ENCODE measurements at places on chromosomes 12 and 14.

DNA sequence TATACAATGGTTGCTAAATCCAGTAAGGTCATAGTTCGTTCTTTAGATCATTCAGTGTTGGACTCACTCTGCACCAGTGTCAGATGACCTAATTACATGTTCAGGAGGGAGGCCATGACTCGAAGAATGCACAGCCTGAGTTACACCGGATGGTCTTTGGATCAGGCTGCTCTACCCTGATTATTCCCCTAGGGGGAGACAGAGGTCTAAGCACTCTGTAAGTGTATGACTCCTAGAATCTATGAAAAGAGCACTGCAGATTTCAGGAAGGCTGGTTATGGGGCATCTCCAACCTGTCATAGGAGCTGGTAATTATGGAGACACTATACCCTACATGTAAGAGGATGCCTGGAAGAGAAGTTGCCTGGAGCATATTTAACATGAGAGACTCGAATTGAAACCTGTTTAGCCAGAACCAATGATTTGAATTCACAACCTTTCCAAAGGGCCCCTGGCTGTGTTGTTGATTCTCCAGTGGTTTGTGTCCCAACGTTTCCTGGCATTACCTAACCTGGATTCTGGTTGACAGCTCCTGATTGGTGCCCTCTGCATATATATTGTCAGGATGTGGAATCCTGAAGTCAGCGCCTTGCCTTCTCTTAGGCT lies at the start of gene MUCL1:
Gene MUCL1, plus strand, starts transcription at position 584 of the 606 bp plus-strand sequence. CDS start 67 bp downstream, outside the sequence.
- peak; percentile 76 for DNase-seq

DNA sequence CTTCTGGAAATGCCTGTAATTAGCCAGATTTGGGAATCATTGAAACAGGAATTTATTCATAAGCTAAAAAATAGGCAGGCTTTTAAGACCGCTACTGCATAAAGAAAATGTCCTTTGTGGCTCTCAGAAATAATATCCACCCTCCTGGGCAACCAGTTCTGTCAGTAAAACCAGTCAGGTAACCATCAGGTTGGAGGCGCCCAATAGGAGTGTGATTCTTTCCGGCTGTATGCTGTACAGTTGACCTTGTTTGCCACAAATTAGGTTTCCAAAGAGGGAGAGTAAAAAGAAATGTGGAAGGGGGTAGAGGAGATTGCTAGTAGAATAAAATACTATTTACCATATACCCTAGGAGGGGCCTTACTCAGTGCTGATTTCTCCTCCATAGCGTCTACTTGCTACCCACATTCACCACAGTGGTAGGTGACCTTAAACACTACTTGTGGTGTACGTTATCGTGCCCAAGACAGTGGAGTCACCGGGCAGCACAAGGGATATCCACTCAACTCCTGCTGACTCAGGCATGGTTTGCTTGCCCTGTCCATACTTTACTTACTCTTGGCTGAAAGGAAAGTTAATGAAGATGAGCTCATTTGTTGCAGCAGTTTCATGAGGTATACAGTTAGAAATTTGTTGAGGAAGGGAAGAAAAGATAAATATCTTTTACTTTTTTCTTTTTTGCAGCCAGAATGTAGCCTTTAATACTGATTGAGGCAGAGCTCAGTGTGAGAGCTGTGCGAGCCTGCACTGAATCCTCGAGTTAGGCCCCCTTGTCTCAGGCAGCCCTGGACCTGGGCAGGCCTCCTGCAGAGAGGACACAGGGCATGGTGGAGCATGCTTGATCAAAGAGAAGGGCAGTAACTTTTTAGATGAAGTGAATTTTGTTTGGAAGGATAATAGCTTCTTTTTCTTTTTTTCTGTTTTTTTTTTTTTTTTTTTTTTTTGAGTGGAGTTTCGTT lies 76.7 kb downstream of the DIP2B start:
- no peak for DNase-seq

GRCh38 chr14:89349171-89350008 lies 67.6 kb downstream of the FOXN3 start:
- no peak for DNase-seq

GRCh38 chr12:62731055-62731820 lies 203.7 kb downstream of the PPM1H start:
- DNase-seq, result no peak

GRCh38 chr14:99129998-99130397 lies 142.0 kb downstream of the BCL11B start:
- DNase-seq, result no peak

- DNase-seq, result no peak
Observed at GRCh38 chr12:16238661-16239060, 38.8 kb downstream of the SLC15A5 start.

DNA sequence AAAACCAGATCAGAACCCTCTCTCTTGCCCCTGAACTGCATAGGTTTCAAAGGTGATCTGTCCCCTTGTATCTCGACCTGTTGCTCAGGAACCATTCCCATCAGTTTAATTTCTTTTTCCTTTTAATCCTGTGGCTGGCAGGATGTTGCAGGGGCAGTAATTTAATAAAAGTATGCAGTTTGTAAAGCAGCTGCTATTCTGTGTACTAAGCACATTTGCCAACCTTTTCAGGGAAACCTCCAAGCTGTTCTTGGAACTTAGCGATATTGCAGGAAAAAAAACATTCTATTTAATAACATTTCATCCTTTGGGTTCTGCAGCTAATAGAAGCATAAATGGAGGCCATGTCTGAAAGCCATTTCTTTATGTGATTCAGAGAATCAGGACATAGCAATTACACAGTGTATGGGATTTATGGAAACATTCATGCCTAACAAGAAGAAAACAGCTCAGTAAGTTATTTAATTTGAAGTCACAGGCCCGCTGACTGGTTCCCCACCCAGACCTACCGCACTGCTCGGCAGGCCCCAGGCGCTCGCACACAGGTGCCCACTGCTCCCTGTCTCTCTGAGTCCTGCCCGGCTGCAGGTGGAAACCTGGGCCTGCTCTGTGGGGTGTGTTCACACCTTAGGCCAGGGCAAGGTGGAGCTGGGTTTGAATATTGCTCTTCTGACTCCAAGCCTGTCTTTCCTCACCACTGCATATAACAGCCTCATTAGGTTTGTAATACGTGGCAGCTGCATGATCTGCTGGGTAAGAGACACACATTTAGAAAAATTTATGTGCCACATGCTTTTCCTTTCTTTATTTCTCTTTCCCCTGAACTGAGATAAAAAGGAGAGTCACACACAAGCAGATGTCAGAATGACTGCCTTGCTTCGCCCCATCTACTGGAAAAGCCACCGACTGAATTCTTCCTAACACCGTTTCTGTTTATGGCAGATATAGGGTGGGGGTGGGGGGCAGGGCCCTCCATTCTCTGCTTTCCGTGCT lies 119.7 kb downstream of the SLC25A47 start:
- DNase-seq, result no peak

- DNase-seq, result no peak
Observed at GRCh38 chr14:52913271-52913670, 37.6 kb downstream of the FERMT2 start.

GRCh38 chr14:54166049-54166950 lies 209.7 kb upstream of the BMP4 start:
- no peak for DNase-seq

- no peak for DNase-seq
Observed at GRCh38 chr12:23628806-23629205, 320.7 kb downstream of the SOX5 start.

DNA sequence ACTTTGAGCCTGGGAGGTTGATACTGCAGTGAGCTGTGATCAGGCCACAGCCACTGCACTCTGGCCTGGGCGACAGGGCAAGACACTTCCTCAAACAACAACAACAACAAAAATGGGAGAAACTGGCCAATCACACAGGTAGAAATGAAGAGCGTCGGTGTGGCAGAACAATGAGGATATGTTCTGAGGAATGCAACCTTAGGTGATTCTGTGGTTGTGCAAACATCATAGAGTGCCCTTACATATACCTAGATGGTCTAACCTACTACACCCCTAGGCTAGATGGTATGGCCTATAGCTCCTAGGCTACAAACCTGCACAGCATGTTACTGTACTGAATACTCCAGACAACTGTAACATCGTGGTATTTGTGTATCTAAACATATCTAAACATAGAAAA lies 3.7 kb upstream of the PRDM4 start:
- DNase-seq, result no peak

- DNase-seq, result no peak
Observed at GRCh38 chr14:26597071-26597588, 703 bp downstream of the NOVA1 start.

DNA sequence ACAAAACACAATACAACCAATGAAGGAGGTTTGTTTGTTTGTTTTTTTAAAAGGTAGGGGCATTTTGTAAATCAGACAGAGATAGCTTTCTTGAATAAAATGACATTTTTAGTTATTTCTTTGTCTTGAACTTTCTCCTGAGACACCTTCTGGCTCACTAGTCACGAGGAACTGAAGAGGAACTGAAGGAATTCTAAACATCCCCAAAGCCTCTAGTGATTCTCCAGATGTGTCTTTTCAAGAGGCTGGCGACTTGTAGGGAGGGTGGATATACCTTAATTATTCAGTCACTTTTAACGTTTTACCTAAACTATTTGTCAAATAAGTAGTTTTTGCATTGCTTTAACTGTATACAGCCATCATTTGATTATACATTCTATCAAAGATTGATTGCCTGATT lies 211.2 kb upstream of the LRIG3 start:
- no peak for DNase-seq

- DNase-seq, result no peak
Observed at GRCh38 chr12:94265966-94266745, 117.8 kb downstream of the PLXNC1 start.

- no peak for DNase-seq
Observed at GRCh38 chr12:116480210-116480810, 78.9 kb upstream of the MAP1LC3B2 start.

DNA sequence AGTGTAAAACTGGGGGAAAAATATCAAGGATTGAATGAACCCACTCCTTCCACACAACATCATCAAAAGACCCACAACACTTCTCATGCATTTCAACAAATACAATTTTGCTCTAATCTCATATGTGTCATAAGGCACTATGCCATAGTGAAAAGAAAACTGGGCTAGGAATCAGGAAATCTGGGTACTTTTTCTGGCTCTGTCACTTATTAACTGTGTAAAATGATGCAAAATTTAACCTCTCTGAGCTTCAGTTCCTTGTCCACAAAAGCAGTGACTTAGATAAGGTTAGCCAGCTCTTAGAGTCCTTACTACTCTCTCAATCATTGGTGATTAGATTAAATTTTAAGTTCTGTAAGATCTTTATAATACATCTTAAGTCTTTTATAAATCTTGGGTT lies 250.5 kb upstream of the SOX5 start:
- no peak for DNase-seq

GRCh38 chr12:52256584-52256935 lies 17.9 kb upstream of the KRT86 start:
- DNase-seq, result no peak

DNA sequence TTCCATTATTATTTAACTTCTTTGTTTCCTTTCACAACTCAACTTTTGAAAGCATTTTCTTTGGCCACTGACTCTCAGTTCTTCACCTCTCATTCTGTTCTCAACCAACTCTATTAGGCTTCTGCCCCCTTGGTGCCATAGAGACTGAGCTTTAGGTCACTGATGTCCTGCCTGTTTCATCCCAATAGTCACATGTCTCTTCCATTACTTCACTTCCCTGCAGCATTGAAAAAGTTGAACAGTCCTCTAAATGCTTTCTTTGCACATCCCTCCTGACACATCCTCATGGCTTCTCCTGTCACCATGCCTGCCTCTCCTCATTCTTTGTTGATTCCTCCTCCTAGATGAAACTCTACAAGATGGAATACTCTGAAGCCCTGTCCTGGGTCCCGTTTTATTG lies 2.7 kb downstream of the CLEC12A start:
- DNase-seq, result no peak

- no peak for DNase-seq
Observed at GRCh38 chr12:98983647-98984046, 338.6 kb downstream of the APAF1 start.

DNA sequence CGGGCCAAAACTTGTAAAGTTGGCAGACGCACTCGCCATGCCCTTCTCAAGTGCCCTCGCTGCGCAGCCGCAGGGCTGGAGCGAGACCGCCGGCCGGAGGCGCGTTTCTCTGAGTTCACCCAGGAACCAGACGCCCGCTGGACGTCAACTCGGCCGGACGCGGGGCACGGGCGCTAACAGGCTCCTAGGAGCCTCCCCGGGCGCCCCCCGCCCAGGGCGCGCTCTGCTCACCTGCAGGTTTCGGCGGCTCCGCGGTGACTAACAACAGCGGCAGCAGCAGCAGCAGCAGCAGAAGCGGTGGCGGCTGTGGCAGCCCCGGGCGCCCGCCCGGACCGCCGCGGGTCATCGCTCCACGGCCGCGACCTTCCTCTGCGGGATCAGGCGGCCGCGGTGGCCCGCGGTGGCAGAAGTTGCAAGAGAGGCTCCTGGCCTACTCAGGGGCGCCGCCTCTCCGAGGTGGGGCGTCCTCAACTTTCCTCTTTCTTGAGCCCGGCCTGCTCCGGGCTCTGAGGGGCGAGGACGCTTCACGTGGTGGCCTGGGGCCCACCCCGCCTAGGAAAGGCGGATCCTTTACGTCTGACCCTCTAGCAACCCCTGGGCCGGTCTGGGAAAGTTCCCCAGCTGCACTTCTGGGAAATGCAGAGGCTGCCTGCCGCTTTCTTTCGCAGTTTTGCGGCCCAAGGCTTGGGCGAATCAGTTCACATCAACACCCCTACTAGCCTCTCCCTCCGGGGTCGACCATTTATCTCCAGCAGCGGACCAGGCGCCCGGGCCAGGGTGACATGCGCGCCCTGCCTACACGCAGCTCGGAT lies at the start of gene PLBD1:
Gene PLBD1, minus strand, starts transcription at position 533 of the 812 bp plus-strand sequence. Its CDS starts 187 bp downstream, at position 346.
- DNase-seq, result no peak

- no peak for DNase-seq
Observed at GRCh38 chr12:6818222-6818621, 3.4 kb upstream of the GPR162 start.

GRCh38 chr12:132162508-132163031 lies 18.3 kb downstream of the NOC4L start:
- DNase-seq, result no peak

GRCh38 chr12:75334384-75335030 lies at the start of gene GLIPR1L1:
TSS of gene GLIPR1L1 (plus strand) at chr12:75334670. CDS start at chr12:75334729, 59 bp downstream.
- peak; percentile 78 for DNase-seq

DNA sequence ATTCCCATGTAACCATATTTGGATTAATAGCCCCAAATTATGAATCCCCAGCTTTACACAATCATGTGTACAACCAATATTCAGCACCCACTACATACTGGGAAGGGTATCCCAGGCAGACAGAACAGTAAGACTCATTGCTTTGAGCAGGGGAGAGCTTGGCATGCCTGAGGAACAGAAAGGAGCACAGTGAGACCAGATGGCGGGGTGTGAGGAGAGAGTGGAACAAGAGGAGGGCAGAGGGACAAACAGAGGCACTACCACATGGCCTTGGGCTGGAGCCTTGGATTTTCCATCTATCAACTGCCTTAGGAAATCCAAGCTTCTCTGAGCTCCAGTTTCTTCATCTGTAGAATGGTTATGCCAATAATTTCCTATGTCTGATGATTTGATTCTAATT lies 3.8 kb downstream of the DGKA start:
- DNase-seq, result no peak

Measured in activated CD4-positive, alpha-beta T cell treated with anti-CD3 and anti-CD28 coated beads for 24 hours (primary cell).